ENCODE measurements at places on chromosomes 2 and 18.
A peak's percentile ranks its signal among the peaks of the same experiment; 100 is the strongest.

DNA sequence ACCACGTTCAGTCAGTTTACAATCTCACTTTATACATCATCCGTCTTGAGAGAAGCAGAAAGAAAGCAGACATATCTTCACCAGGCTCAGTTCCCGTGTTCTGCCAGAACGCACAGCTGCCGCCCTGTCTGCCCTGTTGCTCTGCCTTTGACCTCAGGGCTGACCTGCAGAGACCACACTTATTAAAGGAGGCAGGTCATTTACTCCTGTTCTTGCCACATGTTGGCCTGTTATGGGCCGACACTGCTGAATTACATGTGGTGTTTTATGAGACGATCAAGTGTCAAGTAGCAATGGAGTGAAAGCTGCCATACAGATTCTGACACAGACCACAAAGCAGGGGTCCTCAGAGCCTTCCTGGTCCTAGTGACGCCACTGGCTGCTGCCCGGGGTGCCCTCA, 232.2 kb downstream of the TTC32 start:
- DNase-seq, result no peak

- no peak for DNase-seq
These were observed 614.0 kb downstream of the SLC4A3 start for GRCh38 chr2:220241423-220241822.

DNA sequence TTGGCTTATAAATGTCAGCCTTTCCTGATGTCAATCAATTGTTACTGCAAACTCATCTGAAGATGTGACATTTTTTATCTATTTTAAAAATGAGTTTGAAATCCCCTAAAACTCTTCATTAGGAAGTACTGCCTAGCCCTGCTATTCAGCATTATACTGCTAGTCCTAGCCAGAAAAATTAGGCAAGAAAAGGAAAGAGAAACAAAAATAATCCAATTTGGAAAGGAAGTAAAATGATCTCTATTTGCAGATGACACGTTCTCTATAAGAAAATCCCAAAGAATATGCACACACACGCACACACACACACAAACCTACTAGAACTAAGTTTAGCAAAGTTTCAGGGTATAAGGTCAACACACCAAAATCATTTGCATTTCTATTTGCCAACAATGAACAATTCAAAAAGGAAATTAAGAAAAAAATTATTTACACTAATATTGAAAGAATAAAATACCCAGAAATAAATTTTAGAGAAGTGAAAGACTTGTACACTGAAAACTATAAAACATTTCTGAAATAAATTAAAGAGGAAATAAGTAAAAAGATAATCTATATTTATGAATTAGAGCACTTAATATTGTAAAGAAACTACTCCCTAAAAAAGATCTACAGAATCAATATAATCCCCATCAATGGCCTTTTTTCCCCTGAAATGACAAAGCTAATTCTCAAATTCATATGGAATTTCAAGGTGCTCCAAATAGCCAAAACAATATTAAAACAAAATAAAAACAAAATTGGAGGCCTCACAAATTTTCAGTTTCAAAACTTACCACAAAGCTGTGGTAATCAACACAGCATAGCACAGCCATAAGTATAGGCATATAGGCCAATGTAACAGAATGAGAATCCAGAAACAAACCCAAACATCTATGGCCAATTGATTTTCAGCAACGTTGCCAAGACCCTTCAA, 433.7 kb upstream of the TRIB2 start:
- no peak for DNase-seq

- no peak for DNase-seq
These were observed 141.4 kb downstream of the FAM124B start for GRCh38 chr2:224260372-224261020.

DNA sequence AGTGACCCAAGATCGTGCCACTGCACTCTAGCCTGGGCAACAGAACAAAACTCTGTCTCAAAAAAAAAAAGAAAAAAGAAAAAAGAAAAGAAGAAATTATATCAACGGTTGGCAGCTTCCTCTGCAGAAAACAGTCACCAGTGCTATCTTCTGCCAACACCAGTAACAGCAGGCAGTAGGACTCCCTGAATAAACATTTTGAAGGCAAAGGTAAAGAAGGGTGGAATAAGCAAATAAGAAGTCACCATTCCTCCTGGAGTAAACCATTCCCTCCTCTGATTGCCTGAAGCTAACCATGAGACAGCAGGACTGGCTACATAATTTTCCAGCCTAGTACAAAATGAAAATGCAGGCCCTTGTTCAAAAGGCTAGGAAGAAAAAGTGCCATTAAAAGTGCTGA, 9.0 kb upstream of the RNF103 start:
- no peak for DNase-seq

GRCh38 chr2:55112229-55113031, 62.2 kb upstream of the RTN4 start:
- DNase-seq, result no peak

- DNase-seq, result no peak
These were observed 49.4 kb upstream of the TGFA start for GRCh38 chr2:70603066-70603465.

GRCh38 chr2:123002660-123003248, 1022.3 kb upstream of the CNTNAP5 start:
- DNase-seq, result no peak

DNA sequence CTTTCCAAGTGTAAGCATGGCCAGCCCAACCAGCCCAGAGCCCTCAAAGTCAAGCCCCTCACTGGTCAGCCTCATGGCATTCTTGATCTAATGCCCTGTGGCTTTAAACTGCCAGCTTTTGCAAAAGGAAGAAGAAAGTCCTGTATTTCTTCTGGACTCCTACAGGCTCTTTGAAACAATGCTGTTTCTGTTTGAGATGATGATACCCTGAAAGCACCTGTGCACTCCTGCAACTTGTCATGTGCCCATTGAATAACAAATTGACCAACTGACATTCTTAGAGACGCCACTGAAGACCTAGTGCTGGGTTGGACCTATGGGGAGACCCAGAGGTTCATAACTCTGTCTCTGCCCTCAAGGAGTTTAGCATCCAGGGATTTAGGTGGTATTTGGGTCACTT, 82.0 kb upstream of the MSH2 start:
- no peak for DNase-seq

DNA sequence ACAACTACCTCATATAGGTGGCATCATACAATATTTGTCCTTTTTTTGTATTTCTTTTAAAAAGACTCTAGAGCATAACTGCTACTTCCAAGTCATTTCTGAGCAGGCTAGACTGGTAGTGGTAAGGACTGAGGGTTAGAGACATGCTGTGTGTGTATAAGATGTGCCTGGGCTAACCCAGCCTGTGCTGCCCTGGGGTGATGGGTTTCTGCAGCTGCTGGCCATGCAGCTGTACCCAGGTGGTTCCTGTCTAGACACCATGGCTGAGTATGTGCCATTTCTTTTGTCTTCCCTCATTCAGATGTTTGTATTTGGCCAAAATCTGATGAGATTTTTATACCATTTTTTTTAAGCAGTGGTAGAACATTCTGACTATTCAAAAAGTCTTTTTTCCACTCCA, 40.0 kb downstream of the MERTK start:
- no peak for DNase-seq

- no peak for DNase-seq
These were observed at the start of gene LIPG for GRCh38 chr18:49561289-49562193. TSS of gene LIPG (plus strand) at chr18:49562057. CDS start at chr18:49562309, 252 bp downstream.

- no peak for DNase-seq
These were observed 37.1 kb downstream of the ICOS start for GRCh38 chr2:203973676-203974075.

GRCh38 chr2:43572244-43572643, 23.6 kb downstream of the THADA start:
- no peak for DNase-seq

- DNase-seq, result peak; percentile 9
These were observed 285.3 kb downstream of the GRB14 start for GRCh38 chr2:164335947-164336346.

GRCh38 chr2:58378152-58378551, 137.0 kb upstream of the FANCL start:
- no peak for DNase-seq

DNA sequence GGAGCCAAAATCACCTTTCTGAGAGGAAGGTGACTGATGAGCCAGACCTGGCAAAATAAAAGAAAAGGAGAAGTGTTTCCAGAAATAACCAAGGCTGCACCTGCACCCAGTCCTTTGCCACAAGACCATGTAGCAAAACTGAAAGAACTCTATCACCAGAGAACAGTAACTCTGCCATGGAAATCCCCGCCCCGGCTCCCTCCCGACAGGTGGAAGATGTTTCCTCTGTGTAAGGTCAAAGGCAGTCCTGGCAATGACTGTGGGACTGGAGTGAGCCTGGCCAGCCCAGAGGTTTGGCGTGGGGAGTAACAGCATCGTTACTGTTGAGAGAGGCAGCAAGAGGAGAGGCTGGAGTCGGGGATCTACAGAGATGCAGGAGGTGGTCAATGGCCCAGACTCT, 42.3 kb downstream of the SPRED2 start:
- DNase-seq, result no peak

GRCh38 chr2:240998995-240999791, 775 bp downstream of the SNED1 start:
- no peak for DNase-seq

All from NCI-H2081 treated with DMSO at 0.1 percent for 48 hours (cell line).